ENCODE measurements at places on chromosomes 1 and 21.

DNA sequence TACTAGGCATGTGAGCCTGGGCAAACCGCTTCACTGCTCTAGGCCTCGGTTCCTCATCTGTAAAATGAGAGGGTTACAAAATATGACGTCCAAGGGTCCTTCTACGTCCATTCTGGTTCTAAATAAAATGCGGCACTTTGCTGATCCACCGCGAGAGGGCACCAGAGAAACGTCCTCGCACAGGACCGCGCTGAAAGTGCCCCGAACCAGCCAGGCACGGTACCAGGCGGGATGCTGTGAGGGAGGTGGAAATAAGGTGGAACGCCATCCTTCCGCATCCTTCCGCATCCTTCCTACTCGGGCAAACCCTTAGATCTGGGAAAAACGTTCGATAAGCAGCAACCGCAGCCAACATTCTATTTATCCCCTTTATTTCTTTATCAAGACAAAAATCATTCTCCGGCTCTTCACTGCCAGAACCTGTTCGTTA is 60.3 kb upstream of the KRTAP19-8 start:
- DNase-seq, result peak; percentile 12

GRCh38 chr1:158939180-158939579 is 7.8 kb downstream of the PYHIN1 start:
- no peak for DNase-seq

GRCh38 chr1:77594366-77595112 is 87.9 kb downstream of the ZZZ3 start:
- DNase-seq, result no peak

- DNase-seq, result no peak
Observed at GRCh38 chr21:38363693-38364092, 106.9 kb downstream of the KCNJ15 start.

- no peak for DNase-seq
Observed at GRCh38 chr21:16900685-16901084, 612.2 kb upstream of the CXADR start.

DNA sequence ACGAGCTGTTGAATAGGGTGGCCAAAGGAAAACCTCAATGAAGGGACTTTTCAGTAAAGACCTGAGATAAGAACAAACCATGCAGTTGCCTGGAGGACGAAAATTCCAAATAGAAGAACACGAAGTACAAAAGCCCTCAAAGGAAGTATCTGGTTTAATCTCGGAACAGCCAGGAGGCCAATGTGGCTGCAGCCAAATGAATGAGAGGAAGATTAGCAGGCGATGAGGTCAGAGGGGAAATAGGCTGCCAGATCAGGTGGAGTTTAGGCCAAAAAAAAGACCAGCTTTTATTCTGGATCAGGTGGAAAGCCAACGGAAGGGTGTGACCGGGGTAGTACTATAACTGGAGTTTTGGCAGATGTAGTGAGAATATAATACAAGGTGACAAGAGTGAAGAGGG is 43.7 kb downstream of the SRSF11 start:
- DNase-seq, result no peak

DNA sequence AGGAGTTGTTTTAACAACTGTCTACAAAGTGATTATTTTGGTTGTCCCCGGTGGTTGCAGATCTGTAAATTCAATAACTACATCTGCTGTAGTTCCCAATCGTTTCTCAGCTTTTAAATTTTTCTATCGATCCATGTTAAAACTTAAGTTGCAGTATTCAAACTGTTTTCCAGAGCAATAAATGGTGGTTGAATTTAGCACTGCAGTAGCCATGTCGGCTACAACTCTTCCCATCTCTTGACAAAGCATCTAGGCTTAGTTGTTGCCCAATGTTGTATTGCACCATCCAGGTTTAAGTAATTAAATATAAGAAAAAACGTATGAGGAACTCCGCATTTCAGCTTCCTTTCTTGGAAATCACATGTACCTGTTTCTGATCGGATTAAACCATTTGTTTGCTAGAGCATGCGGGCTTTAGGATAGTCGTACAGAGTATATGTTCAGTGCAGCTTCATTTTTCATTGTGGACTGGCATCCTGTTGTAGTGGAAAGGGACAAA is 996 bp downstream of the CNIH4 start:
- no peak for DNase-seq

- DNase-seq, result no peak
Observed at GRCh38 chr1:24048205-24048869, 63.6 kb downstream of the MYOM3 start.

GRCh38 chr1:156033011-156033410 is 12.3 kb upstream of the SSR2 start:
- no peak for DNase-seq

GRCh38 chr1:185857442-185857841 is 123.3 kb downstream of the HMCN1 start:
- no peak for DNase-seq
